ENCODE measurements at places on chromosomes 3 and 15. TPM values are rescaled to one million over a fixed set of nuclear protein-coding genes. Genes with fewer than 3 reads are reported as not detected.

DNA sequence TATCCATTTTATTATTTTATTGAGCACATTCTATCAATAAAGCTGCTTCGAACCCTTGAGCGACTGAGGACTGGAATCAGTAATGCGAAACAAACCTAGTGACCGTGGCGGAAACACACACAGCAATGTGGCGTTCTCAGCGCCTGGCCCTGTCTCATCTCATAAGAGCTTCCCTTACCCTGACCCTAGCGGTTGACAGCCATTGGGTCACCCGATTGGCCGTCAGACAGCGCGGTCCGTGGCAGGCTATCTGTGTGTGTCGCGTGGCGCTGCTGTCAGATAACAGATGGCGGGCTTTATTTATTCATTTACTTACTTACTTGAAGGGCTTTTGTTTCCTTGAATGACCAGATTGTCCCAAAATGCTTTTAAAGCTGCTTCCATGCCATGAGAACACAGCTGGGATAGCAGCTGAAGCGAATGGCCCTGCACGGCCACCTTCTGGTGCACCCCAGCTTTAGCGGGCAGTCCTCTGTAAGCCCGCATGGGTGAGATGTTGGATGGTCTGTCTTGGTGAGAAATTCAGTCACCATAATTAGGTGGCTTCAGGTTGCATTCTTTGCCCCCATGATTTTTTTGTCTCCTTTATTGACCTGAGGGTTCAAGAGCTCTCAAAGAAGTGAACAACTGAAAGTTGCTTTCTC, 215.5 kb upstream of the BHLHE40 start:
- peaks cover 88% of the 10 kb centered on the region for H3K36me3 ChIP-seq
- DNase-seq: no peak
- no peaks in the 10 kb centered on the region for H3K27me3 ChIP-seq

GRCh38 chr15:39542385-39543065, 38.4 kb upstream of the THBS1 start:
- DNase-seq: no peak
- H3K27ac ChIP-seq: no peak overlapping the region
- no peak overlapping the region for H3K4me3 ChIP-seq
- peaks cover 2% of the 10 kb centered on the region for H3K27me3 ChIP-seq
- no peaks in the 10 kb centered on the region for H3K36me3 ChIP-seq

DNA sequence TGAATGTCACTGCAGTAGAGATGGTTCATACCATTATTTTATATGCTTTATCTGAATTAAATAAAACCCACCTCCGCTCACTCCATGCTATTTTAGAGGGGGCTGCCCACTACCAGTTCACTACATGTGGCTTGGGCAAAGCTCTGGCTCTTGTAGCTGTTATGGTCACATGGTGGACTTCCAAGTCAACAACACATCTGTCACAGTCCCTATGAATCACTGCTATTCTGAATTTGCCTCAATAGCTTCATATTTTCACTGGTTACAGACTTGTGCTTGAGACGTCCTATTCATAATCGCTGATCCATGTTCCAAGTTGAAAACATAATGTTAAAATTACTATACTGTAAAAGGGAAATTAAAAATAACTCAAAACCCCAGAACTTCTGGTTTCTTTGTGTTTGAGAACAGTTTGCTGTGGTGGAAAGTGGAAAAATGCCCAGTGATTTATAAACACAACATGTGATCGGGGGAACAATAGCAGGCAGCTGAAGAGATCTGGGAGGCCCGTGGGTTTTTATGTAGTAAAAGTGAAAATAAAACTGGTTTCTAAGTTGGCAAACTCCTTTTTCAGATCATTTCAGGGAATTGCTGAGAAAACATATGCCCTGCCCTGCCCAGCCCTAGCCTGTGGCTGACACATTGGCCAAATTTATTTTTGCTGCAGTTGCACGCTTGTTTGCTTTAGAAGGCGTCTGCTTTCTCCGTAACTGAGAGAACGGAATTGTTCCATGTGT, 128.8 kb upstream of the PRR23C start:
- H3K27me3 ChIP-seq: peaks cover 19% of the 10 kb centered on the region
- DNase-seq: no peak

- peaks cover 7% of the 10 kb centered on the region for H3K4me1 ChIP-seq
- H3K36me3 ChIP-seq: no peaks in the 10 kb centered on the region
- H3K27ac ChIP-seq: no peak overlapping the region
- DNase-seq: peak; percentile 67
- H3K27me3 ChIP-seq: peaks cover 49% of the 10 kb centered on the region
Observed at GRCh38 chr3:124565013-124565412, 165.2 kb upstream of the UMPS start.

GRCh38 chr3:73884361-73884760, 259.6 kb upstream of the PDZRN3 start:
- no peak overlapping the region for H3K27ac ChIP-seq
- H3K4me1 ChIP-seq: no peaks in the 10 kb centered on the region
- H3K27me3 ChIP-seq: no peaks in the 10 kb centered on the region
- H3K36me3 ChIP-seq: no peaks in the 10 kb centered on the region
- H3K4me3 ChIP-seq: no peak overlapping the region

DNA sequence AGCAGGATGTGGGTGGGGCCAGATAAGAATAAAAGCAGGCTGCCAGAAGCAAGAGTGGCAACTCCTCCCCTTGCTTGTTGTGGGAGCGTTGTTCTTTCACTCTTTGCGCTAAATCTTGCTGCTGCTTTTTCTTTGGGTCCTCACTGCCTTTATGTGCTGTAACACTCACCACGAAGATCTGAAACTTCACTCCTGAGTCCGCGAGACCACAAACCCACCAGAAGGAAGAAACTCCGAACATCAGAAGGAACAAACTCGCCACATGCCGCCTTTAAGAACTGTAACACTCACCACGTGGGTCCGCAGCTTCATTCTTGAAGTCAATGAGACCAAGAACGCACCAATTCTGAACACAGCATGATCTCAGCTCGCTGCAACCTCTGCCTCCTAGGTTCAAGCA, 72.9 kb downstream of the IL12A start:
- DNase-seq: peak; percentile 27
- H3K36me3 ChIP-seq: no peaks in the 10 kb centered on the region
- H3K4me3 ChIP-seq: peak overlapping the region; percentile 56
- H3K27me3 ChIP-seq: peaks cover 6% of the 10 kb centered on the region
- peaks cover 10% of the 10 kb centered on the region for H3K4me1 ChIP-seq
- H3K27ac ChIP-seq: no peak overlapping the region

- no peak overlapping the region for H3K4me3 ChIP-seq
- no peaks in the 10 kb centered on the region for H3K27me3 ChIP-seq
- DNase-seq: no peak
- H3K36me3 ChIP-seq: peaks cover 3% of the 10 kb centered on the region
- H3K4me1 ChIP-seq: peaks cover 9% of the 10 kb centered on the region
- H3K27ac ChIP-seq: no peak overlapping the region
Observed at GRCh38 chr3:99895703-99896441, 78.2 kb downstream of the CMSS1 start.

The MUC13 gene
- total RNA-seq: not detected

The MYEF2 gene
- total RNA-seq: 28.5 TPM

The CYP1A2 gene
- total RNA-seq: not detected

The ADAMTSL3 gene
- not detected for total RNA-seq

The RLBP1 gene
- total RNA-seq: not detected

The EPHA3 gene
- total RNA-seq: 0.08 TPM

The ERICH6 gene
- total RNA-seq: 0.21 TPM

Data from activated CD8-positive, alpha-beta T cell treated with anti-CD3 and anti-CD28 coated beads, Interleukin-2, amount 10 ng/mL, durations not matched to agents 7 days and 5 days (primary cell).